ENCODE measurements at places on chromosomes 2 and 18. TPM values are rescaled to one million over a fixed set of nuclear protein-coding genes. Genes with fewer than 3 reads are reported as not detected.

LYG2 gene
- total RNA-seq = not detected

TPO gene
- total RNA-seq = not detected

AGXT gene
- not detected for total RNA-seq

SH3RF3 gene
- 8.1 TPM for total RNA-seq

LRP2 gene
- total RNA-seq = under 0.01 TPM

GPR45 gene
- total RNA-seq = not detected

EGR4 gene
- total RNA-seq = not detected

COLEC12 gene
- 16.8 TPM for total RNA-seq

CTLA4 gene
- total RNA-seq = not detected

All from pericardium fibroblast (primary cell).